ENCODE measurements at places on chromosomes 1 and 21.

- no peak for DNase-seq
These were observed 65.2 kb downstream of the SIK1 start for GRCh38 chr21:43361493-43362296.

DNA sequence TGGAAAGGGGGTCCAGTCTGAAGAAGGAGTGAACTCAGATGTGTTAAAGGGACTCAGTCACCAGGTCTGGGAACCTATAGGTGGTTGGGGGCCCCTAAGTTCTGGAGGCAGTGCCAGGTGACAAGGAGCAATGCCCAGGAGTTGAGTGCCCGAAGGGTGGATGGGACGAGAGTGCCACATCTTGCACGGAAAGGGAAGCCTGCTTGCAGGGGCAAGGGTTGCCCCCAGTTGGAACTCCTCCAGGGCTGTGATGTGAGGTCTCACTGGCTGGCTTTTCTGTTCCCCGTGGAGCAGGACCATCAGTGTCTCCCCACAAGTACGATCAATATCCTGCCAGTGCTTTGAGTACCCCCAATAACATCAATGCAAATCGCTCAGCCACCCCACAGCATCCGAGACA is 107.3 kb downstream of the TOMM20 start:
- DNase-seq = no peak

GRCh38 chr1:168261390-168261789 is 19.3 kb upstream of the TBX19 start:
- DNase-seq = no peak

GRCh38 chr1:26237230-26237966 is 3.4 kb downstream of the CEP85 start:
- DNase-seq = no peak

DNA sequence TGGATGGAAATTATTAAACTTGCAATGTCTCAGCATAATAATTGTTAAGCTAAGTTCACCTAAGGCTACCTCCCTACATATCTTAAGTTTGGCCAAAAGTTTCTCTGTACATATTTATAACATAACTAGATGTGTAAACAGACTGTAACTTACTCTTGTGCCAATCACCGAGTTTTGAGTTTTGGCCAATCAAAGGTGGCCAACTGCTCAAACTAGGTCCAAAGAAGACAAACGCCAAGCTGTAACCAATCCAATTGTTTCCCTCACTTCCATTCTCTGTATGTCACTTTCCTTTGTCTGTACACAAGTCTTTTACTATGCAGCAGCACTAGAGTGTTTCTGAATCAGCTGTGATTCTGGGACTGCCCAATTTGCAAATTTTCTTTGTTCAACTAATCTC is 197.8 kb downstream of the LYPLAL1 start:
- no peak for DNase-seq

GRCh38 chr1:185971688-185972087 is 237.5 kb downstream of the HMCN1 start:
- DNase-seq = no peak

DNA sequence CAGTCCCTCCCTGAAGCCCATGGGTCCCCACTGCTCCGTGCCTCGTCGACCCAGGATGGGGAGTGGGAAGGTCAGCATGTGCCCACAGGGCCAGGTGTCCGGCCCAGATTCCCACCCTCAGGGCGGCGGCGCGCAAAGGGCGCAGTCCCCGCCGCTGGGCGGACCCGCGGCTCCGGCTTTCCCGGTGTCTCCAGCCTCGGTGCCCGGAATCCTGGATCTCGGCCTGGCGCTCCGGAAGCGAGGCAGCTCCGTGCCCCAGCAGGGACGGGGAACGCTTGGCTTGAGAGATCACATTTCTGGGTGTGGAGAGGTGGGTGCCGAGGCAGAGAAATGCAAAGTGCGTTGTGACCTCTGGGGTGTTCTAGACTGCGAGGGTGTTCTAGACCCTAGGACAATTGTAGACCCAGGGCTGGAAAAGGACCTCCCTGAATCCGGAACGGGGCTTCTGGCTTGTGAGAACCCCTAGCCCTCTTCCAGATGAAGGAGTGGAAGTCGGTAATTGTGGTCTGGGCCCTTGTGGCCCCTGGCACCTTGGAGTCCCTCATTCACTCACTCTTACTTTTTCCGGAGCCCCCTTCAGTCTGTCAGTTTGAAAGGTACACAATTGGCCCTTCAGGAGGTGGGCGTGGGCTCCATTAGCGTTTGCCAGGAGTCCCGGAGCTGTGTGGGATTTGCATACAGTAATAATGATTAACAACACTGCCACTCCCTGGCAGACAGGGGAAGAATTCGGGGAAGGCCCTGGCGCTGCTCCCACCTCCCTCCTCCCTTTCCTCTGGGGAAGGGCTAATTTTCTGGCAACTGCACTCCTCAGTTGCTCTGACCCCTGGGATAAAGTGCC is 1.6 kb upstream of the KCND3 start:
- DNase-seq = no peak

GRCh38 chr1:154326546-154327465 is 1.5 kb downstream of the ATP8B2 start:
- no peak for DNase-seq

DNA sequence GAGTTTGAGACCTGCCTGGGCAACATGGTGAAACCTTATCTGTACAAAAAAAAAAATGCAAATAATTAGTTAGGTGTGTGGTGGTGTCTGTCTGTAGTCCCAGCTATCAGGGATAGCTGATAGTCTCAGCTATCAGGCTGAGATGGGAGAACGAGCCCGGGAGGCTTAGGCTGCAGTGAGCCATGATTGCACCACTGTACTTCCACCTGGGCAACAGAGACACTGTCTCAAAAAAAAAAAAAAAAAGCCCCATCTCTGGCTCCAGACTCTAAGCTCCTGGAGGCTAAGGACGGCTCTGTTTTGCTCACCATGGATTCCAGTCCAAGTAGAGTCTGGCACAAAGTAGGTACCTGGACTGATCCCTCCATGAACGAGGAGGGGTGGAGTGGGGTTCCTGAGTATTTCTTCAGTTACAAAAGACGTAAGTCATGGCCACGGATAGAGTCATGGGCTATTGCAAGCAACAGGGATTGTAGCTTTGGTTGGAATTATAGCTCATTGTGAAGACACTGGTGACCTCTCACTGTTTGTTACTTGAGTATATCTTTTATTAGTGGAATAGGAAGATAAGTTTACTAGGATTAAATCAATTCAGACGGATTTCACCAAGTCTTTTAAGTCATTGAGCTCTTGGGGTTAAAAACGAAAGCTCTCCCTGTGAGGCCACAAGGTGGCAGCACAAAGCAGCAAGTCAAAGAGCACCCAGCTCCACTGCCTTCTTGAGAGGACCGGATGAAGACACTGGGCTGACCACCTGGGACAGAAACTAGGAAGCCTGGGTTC is 35.6 kb upstream of the TMEM61 start:
- peak; percentile 21 for DNase-seq

DNA sequence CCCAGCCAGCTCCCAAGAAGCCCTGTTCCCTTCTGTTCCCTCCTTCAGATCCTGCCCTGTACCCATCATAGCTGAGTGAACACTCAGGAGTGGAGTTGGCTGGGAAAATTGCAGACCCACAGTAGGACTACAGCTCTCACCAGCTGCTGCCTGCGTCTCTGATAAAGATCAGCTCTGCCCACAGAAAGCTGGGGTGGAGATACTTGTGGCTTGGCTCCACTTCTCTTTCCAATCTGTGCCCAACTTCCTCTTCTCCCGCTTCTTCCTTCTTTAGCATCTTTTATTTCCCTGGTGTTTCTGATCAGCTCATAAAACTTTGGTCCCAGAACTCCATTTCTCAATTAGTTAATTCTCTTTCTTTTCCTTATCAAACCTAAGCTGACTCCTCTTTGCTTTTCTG is 5.5 kb upstream of the CD1A start:
- DNase-seq = no peak

- no peak for DNase-seq
These were observed 58.0 kb downstream of the FAAP20 start for GRCh38 chr1:2136386-2137235.

DNA sequence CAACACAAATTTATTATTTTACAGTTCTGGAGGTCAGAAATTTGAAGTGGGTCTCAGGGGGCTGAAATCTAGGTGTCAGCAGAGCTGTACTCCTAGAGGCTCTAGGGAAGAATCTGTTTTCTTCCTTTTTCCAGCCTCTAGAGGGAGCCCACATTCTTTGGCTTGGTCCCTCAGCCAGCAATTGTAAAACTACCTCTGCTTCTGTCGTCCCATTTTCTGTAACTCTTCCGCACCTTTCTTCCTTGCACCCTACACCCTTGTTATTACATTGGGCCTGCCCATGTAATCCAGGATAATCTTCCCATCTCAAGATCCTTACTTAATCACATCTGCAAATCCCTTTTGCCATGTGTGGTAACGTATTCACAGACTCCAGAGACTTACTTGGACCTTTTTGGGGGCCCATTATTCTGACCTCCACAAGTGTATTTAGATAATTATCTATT is 24.8 kb upstream of the THEM4 start:
- DNase-seq = no peak

DNA sequence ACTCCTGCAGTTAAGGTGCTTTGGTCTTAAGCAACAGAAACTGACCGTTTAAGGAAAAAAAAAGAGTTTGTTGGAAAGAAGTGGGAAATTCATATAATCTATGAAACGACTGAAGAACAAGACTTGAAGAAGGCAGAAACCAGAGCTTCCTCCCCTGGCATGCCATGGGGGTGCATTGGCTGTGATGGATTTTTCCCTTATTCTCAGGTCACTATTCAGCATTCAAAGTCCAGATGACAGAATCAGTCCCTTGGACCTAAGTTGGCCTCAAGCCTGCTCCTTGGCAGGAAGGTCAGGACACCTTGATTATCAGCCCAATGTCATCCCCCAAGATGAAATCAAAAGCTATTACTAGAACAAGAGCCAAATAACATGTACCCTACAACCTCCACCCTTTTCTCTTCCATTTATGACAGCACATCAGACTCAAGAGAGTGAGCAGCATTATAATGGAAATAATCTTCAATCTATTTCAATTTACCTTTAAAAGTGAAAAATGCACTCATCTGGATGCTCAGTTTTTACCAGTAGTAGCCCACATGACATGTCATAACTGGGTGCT is 15.8 kb upstream of the TMEM9 start:
- DNase-seq = no peak

DNA sequence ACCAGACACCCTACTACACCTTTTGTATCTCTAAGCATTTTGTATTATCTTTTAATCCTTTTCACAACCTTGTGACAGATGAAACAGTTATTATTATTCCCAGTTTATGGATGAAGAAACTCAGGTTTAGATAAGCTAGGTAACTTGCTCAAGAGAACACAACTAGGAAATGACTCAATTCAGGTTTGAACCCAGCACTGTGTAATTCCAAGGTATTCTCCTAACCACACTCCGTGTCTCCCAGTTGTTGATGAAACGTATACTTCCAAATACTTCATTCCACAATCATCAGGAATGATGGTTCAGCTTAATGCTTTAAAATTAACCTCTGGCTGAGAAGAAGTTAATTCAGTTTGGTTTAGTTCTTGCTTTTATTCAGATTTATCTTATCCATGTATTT is 51.7 kb upstream of the MRPS6 start:
- no peak for DNase-seq

GRCh38 chr1:54324251-54325140 is 81.7 kb downstream of the SSBP3 start:
- DNase-seq = no peak

DNA sequence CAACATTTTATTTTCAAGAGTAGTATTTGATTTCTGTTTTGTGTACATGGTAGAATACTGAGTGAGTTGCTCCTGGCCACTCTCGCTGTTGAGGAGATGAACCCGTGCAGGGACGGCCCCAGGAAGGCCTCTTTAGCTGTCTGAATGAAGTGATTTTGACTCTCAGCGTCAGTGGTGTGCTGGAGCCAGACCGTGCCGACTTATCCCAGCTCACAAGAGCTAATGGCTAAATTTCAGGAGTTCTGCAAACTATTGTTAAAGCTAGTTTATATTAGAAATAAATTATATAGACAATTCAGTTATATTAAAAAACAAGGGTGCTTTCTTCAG is 111.2 kb upstream of the KIF26B start:
- DNase-seq = no peak

DNA sequence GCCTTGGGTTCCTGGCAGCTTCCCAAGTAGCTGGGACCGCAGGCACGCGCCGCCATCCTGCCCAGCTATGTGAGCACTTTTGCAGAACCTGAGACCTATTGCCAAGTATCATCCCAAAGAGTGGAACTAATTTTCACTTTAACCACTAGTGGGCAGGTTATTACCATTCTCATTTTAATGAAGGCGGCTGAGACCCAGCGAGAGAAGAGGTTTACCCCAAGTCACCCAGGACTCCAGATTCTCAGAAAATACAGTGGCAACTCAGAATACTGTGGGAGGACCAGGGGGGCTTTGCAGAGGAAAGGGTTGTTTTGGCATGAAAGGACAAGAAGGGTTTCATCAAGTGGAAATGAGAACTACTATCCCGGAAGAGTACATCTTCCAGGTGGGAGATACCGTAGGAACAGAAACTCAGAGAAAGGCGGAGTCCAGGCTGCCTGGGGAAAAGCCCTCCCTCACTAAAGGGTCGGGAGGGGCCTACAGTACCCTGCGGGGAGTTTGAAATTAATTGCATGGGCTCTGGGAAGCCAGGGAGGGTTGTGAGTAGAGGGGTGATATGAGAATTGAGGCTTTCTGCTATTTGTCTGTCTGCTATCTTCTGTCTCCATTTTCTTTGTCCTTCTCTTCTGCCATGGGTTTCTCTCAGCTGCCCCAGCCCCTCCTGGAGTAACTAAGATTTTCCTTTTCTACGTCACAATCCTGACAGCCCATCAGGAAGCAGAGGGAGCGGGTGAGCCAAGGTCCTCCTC is 7.2 kb upstream of the SEMA4A start:
- no peak for DNase-seq
